Activated naive CD4-positive, alpha-beta T cell treated with Interleukin-2 at 50 U/mL for 16 hours (primary cell): ENCODE measurements at places on chromosomes 4 and X.
A peak's percentile ranks its signal among the peaks of the same experiment; 100 is the strongest.

GRCh38 chrX:11445540-11445939 lies 152.3 kb downstream of the AMELX start:
- DNase-seq, result no peak

- DNase-seq, result no peak
Measured at GRCh38 chr4:107196312-107196711, 160.2 kb upstream of the DKK2 start.

GRCh38 chr4:14919785-14920184 lies 82.5 kb upstream of the CPEB2 start:
- DNase-seq, result no peak

DNA sequence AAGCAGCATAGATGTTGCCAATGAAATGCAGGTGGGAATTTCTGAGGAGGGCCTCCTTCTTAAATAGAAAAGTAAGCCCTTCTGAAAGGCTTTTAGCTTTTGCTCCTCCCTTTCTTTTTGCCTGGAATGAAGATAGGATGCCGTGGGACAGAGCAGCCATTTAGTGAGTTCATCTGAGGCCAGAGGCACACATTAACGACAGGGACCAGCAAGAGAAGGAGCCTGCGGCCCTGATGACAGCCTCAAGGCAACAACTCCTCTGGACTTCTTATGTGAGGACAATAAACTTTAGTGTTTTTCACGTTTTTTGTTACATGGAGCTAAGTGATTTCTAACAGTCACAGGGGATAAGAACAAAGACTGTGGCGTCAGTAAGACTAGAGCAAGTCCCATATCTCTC lies 1.1 kb upstream of the BDH2 start:
- no peak for DNase-seq

DNA sequence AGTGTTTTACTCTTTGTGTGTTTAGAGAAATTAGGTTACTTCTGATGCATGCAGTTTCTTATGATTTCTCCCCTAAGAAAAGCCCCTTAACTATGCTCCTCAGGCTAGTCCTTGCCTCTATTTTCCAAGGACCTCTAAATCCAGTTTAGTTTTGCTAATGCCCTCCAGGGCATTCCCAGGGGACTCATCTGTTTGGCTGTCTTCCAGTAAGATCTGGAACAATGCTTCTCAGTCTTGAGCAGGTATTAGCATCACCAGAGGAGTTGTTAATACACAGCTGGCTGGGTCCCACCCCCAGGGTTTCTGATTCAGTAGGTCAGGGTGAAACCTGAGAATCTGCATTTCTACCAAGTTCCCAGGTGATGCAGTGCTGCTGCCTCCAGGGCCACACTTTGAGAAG lies 56.9 kb downstream of the OTC start:
- no peak for DNase-seq

- no peak for DNase-seq
Measured at GRCh38 chr4:72569719-72570235, 756 bp upstream of the ADAMTS3 start.

DNA sequence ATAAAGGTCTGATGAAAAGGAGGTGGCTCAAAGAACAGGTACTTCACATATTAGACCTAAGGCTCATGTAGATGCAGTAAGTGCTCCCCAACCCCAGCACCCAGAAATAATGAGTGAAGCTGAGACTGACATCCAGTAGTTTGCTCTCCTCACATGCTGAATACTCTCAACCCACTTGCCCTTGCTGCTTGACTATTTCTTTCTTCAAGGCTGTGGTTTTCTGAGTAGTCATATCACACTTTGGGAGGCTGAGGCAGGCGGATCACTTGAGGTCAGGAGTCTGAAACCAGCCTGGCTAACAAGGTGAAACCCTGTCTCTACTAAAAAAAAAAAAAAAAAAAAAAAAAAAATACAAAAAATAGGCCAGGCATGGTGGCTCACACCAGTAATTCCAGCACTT lies 51.5 kb upstream of the PRPS1 start:
- DNase-seq, result no peak

DNA sequence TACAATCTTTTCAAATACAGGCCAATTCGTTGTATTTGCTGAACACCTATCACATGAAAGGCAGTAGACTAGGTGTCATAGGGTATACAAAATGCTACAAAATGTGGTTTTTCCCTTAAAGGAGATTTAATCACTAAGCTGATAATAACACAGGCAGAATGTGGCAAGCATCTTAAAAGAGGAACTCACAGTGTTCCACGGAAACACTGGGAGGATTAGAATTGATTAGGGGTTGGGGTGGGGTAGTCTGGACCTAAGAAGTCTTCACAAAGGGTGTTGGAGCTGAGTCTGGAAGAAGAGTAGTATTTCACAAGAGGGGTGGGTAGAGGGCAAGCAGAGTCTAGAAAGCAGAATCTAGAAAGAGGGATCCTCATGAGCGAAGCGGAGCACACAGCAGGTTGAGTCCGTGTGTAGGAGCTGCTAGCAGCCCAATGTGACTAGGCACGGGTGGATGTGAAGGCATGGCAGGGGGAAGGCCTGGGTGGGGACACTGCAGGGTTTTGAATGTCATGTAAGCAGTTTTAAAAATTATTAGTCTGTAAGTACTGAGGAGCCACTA lies 123.6 kb downstream of the MGST2 start:
- no peak for DNase-seq

DNA sequence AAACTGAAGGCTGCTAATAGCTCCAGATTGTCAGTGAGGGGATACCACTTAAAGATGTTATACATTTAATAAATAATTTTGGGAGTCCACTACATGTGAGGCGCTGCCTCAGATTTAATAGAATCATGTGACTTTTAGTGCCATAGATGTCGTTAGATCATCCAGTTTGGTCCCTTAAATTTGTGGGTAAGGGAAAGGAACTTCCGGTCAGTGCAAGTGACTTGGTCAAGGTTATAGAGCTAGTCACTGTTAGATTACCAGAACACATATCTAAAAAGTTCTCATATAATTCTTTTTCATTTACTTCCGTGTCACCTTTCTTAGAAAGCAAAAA lies 529 bp upstream of the UBA6 start:
- DNase-seq, result no peak

DNA sequence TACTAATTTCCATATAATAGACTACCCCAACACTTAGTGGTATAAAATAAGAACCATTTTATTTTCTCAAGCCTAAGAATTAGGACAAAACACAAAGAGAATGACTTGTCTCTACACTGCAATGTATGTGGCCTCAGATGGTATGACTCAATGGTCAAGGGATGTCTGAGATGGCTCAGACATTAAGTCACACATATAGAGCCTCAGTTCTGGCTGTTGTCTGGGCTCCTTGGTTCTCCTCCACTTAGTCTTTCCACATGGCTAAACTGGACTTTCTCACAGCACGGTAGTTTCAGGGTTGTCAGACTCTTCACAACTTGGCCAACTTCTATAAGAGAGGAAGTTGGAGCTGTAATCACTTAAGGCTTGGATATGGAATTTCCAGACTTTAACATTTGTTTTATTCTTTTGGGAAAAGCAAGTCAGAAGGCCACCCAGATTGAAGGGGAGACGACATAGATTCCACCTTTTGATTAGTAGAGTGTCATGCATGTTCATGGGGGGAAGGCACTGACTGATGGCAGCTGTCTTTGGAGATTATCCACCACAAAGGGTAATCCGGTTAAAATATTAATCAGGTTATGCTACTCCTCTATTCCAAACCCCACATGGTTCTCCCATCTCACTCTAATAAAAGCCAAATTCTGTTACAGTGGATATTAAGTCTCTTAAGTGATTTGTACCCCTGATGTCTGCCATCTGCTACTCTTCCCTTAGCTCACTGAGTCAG lies 9.4 kb downstream of the IL15 start:
- no peak for DNase-seq

DNA sequence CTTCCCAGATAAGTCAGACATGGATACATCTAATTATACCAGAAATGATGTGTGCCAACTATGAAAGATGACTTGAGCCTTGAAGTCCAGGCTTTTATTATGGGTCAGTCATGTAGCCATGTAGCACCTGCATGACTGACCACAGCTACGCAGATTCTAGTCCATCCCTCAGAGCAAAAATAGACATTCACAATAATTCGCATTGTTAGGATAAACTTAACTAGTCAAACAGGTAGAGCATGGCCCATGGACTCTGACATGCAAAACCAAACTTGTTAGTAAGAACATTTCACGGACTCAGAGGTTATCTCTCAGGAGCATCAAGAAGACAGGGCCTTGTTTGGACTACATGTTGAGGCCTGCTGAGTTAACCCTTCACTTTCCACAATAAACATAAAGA lies 132.6 kb downstream of the PWWP3B start:
- no peak for DNase-seq

DNA sequence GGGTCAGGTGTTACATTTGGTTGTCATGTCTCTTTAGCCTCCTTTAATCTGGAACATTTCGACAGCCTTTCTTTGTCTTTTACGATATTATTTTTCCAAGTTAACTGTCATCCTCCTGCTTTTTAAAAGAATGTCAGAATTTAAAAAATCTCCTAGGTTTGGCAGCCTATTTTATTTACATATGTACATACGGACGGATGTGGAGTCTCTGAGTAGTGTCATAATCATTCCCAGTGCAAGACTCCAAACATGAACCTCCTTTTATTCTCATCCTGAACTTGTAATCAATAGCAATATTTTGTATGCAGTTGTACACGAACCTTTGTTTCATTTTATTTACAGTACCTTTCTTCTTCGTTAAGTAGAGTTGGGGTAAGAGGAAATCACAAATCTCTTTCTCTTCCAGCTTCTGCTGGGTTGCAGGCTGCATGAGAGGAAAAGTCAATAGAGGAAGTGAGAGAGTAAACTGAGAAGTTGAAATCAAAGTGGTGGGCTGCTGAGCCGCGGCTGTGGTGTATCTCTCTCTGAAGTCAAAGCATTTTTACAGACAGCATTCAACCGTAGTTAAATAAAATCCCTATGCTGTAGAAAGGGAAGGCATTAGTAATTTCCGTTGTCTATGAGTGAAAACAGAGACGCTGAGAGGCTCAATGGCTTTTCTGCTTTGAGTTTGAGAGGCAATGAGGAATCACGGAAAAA lies 53.9 kb upstream of the RPS6KA3 start:
- peak; percentile 2 for DNase-seq

- no peak for DNase-seq
Measured at GRCh38 chr4:154485127-154485773, 6.3 kb downstream of the DCHS2 start.

DNA sequence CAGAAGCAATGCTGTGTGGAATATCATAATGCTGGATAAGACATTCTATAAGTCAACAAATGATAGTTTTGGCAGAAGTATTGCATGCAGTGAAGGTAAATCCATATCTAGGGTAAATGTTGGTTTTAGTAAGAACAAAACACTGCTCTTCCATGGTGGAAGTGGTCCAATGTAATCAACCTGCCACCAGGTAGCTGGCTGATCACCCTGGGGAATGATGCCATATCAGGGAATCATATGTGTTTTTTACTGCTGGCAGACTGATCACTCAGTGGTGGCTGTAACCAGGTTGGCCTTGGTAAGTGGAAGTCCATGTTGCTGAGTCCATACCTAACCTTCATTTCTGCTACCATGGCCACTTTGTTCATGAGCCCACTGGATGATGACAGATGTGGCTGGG lies 74.0 kb upstream of the CENPE start:
- DNase-seq, result no peak

GRCh38 chr4:8891646-8892555 lies 20.3 kb upstream of the HMX1 start:
- DNase-seq, result no peak

DNA sequence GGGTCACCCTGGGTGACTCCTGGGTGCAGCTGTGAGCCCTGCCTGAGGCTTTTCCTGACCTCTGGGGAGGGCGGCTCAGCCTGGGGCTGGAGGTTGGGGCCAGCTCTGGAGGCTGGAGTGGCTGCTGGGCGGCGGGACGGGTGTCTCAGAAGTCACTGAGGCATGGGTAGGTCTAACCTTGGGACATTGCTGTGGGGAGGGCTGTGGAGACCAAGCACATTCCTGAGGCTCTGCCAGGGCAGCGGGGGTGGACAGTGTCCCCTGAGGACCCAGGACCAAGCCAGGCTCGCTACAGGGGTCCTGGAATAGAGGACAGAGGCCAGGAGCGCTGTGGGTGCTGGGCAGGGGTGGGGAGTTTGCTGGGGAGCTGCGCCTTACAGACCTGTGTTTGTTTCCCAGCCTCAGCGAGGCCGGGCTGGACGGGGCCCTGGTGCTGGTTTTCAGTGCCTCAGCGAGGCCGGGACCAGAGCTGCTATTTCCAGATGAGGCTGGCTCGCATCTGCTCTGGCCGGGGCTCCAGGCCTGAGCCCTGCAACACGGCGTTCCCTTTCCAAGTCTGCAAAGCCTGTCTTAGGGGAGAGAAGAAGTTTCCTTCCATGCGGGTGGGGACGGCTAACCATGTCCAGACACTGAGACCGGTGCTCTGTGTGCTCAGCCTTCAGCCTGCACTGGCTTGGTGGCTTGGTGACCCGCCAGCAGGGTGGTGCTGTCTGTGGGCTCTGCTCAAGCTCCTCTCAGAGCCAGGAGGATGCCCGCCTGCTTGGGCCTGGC lies 3.0 kb upstream of the SLC25A6 start:
- DNase-seq, result no peak

DNA sequence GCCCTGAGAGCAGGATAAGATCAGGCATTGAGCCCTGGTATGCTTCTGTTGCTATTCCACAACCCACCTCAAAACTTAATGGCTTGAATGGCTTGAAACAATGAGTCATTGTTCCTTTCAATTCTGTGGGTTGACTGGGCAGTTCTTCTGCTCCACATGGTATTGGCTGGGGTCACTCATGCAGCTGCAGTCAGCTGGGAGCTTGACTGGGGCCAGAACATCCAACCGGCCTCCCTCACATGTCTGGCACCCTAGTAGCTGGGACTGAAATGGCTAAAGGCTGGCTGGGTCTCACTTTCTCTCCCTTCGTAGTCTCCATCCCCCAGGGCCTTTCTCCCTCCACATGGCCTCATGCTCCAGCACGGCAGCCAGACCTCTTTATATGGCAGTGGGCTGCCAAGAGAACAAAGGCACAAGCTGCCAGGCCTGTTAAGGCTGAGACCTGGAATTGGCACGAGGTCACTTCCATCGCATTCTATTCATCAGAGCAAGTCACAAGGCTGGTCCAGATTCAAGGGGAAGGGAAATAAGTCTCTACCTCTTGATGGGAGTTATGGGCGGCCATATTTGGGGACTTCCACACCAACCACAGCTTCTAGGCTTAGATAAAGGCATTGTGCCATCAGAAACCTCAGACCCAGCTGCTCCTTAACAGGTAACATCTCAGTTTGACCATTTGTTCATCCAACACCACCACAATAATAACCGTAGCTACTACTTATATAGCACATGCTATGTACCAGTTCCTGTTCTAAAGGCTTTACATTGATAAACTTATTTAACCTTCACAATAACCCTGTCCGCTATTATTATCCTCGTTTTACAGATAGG lies 159.7 kb upstream of the ATP6AP2 start:
- no peak for DNase-seq

- no peak for DNase-seq
Measured at GRCh38 chrX:56783996-56784620, 55.1 kb downstream of the NBDY start.

- no peak for DNase-seq
Measured at GRCh38 chrX:42017971-42018370, 94.6 kb upstream of the CASK start.

DNA sequence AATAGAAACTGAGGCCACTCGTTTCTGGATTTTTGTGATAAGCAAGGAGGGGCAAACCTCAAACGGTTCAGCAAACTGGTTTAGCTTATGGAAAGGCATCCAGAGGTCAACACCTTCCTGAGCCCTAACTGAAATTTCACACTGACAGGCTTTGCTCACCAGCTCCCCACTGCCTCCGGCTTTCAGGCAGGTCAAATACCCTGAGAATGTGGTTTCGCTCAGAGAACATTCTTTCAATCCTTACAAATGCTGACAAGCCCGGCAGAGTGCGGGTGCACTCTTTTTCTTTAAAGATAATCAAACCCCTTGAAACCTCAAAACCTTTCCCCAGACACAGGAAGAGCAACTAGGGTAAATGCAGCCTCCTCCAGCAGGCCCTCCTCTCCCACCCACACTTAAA lies 41.5 kb downstream of the CD40LG start:
- DNase-seq, result no peak
